GOT3 (cell line): ENCODE measurements at places on chromosomes 1 and 21.

GRCh38 chr1:184002071-184002470, 35.5 kb downstream of the COLGALT2 start:
- DNase-seq: no peak

DNA sequence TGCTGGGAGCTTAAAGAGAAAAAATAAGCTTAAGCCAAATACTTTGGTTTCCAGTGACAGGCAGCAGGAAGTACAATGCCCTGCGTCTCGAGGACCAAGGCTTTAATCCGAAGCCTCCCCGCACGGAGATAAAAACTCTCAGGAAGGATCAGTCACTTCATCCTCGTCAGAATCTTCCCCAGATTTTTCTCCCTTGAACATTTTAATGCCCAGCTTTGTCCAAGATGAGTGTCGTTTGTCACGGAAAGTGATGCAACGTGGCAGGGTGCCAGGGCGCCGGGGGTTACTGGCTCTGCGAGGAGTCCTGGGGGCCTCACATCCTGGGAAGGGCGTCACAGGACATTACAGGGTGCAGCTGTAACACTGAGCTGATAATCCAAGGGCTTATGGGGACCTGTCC, 25.2 kb upstream of the PCBP3 start:
- DNase-seq: no peak

- DNase-seq: no peak
Measured at GRCh38 chr1:75274920-75275506, 140.8 kb downstream of the LHX8 start.

DNA sequence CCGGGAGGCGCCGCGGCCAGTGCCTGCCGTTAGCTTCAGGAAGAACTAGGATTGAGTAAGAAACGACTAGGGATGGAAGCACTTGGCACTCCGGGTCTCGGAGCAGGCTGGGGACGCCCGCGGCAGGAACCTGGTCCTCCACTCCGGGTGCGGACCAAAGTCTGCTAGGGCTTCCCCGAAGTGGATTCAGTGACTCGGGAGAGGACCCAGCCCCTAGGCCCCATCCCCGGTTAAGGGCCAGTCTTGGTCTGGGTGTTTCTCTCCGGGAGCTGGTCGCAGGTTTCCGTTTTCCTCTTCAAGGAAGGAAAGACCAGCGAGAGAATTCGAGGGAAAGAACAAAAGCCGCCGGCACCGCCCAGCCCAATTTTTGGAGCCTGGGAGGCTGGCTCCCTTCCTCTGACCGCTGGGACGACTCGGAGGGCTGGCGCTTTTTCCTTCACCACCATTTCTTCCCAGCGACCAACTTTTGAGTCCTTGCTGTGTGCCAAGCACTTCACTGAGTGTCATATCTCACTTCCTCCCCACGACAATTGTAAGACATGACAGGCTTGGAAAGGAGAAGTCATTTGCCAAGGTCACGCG, 16.8 kb upstream of the STMN1 start:
- no peak for DNase-seq

GRCh38 chr1:224333309-224333926, 3.4 kb upstream of the NVL start:
- no peak for DNase-seq

GRCh38 chr1:78004719-78005447, at the start of gene DNAJB4:
TSS of gene DNAJB4 (plus strand) at chr1:78004939. CDS start at chr1:78005111, 172 bp downstream.
- DNase-seq: no peak

GRCh38 chr1:242002510-242002909, 3.6 kb upstream of the MAP1LC3C start:
- no peak for DNase-seq

DNA sequence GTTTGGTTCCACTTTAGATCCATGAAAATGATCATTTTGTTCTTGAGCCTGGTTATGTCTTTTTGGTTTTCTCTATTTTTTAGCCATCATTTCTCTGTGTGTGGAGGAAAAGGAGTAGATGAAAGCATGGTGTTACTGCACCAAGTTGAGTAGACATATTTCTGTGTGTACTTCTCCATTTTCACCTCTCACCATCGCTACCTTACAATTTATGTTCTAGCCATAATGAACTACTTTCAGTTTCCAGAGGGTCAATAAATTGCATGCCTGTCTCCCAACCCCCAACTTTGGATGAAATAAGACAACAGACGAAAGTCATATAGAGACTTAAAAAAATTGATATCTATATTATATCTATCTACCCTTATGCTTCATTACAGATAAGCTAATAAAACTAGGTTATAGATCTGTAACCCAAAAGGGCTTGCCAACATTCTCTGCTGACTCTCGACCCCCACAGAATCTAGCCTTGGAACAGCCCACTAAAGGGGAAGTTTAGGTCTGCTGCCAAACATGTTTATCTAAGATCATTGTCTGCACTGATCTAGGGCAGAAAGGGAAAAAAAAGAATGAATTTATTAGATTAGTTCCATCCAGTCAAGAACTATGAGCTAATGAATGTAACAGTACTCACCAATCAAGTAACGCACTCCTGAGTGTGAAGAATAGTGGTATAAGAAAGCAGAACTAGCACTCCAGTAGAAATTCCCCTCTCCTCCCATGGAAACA, 7.5 kb upstream of the MAN1A2 start:
- DNase-seq: no peak

GRCh38 chr1:224183591-224184312, 712 bp downstream of the DEGS1 start:
- DNase-seq: no peak

- no peak for DNase-seq
Measured at GRCh38 chr1:234760303-234760723, 150.3 kb upstream of the IRF2BP2 start.

DNA sequence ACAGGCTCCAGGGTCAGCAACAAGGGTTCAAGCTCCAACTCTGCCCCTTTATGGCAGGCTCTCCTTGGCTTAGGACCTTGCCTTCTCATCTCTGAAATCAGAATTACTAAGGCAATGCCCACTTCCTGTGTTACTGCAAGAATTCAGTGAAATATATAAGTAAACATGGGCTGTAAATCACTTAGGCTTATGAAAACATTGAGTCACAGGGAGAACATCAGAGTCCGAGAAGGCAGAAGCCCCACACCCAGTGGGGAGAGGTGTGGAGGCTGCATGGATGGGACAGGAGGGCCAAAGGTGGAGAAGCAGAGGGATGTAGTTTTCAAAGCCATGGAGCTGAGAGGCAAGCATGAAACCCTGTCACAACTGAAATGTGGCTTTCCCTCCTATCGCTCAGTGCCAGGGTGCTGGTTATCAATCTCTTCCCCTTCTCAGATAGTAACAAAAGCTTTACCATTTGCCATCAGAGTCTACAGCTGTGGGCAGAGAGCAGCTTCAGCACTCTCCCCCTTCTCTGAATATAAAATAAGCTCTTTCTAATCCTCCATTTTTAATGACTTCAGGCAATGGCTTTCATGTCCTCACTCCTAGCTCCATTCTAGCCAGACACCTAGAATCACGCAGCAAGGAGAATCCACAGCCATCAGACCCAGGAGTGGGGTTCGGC, 3.4 kb downstream of the RGS8 start:
- DNase-seq: no peak

- DNase-seq: no peak
Measured at GRCh38 chr1:118485757-118486156, 300.7 kb upstream of the SPAG17 start.

- no peak for DNase-seq
Measured at GRCh38 chr1:217985641-217986040, 299.5 kb upstream of the RRP15 start.

GRCh38 chr1:225880222-225880588, 2.0 kb downstream of the TMEM63A start:
- DNase-seq: no peak

GRCh38 chr21:33317145-33317544, 7.6 kb upstream of the IFNAR1 start:
- no peak for DNase-seq

- no peak for DNase-seq
Measured at GRCh38 chr1:34055818-34056217, 109.2 kb downstream of the CSMD2 start.

DNA sequence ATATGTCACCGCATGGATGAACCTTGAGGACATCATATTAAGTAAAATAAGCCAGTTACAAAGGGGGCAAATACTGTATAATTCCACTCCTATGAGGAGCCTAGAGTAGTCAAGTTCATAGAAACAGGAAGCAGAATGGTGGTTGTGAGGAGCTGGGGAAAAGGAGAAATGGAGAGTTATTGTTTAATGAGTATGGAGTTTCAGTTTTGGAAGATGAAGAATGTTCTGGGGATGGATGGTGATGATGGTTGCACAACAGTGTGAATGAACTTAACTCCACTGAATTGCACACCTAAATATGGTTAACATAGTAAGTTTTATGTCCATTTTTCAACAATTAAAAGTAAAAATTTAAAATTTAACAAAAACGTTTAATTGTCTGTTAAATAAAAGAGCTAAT, 220.9 kb upstream of the JUN start:
- no peak for DNase-seq

DNA sequence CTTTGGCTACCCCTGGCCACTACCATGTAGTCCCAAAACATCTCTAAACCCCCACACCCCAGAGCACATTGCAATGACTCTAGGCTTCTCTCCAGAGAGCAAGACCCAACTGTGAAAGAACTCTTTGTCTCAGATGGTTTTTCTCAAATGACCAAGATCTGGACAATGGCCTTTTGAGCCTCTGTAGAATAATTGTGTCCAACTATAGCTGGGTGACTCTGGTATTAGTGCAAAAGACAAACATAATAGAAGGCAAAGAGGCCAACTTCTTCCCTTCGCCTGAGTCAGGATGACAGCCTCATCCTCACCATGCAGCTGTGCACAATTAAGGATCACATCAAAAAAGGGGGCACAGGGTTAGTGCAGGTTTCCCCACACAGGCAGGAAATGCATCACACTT, 139.6 kb downstream of the BRINP2 start:
- DNase-seq: no peak

DNA sequence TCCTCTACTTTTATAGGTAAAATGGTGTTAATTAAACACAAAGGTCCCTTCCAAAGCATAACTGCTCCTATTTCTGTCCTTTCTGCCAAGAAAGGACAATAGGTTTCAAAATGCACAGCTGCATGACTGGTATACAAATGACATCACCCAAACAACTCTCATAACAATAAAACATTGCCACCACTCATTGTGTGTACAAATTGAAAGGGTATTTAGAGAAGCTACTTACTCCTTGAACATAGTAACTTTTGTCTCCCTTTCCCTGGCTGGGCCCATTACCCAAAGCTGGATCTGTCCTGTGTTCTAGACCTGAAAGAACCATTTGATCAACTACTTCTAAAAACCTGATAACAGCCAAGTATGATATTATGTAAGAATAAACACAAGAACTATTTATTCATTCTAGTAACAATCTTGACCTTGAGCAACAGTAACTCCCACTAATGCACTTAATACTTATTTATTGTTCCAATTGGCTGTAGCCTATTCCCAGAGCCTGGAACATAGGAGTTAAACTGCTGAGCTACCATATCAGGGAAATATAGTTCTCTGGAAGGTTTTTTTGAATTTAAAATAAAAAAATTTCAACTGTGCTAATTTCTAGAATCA, 38.2 kb downstream of the TTLL7 start:
- DNase-seq: no peak

DNA sequence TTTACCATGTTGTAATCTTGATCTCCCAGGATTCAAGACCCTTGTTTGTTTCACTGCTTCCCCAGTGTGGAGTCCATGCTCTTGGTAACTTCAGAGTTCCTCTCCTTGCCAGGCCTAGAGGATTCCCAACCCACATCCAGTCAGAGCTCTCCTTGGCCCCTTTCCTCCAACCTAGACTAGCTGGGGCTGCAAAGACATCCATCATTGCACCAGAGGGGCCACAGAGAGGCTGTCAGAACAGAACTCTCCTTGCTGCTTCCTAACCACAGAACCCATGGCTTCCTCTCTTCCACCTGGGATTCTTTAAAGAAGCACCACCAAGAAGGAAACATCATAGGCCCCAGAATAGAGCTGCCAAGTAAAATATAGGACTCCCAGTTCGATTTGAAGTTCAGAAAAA, 81.0 kb downstream of the HMGB4 start:
- DNase-seq: no peak

GRCh38 chr1:151644001-151644400, 32.2 kb downstream of the SNX27 start:
- DNase-seq: no peak
